Activated naive CD4-positive, alpha-beta T cell treated with anti-CD3 and anti-CD28 coated beads, Interleukin-2, amount 10 ng/mL, durations not matched to agents 7 days and 5 days (primary cell): ENCODE measurements at places on chromosomes 4 and X.

DNA sequence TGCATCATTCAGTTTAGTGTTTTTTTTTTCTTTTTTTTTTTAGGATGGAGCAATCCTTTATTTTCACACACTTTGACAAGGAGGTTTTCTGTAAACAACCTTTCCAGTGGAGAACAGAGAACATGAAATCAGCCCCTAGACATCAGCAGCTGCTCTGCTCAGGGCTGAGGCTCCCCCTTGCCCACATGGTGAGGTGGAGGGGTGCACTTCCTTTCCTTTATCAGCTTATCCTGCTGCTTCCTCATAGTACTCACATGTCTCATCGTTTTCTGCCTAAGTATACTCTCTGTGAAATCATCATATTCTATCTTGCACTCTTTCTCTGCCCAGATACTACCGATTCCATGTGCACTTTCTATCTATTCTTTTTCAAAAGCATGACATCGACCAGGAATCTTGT is 47.6 kb upstream of the PRSS12 start:
- no peak for DNase-seq

DNA sequence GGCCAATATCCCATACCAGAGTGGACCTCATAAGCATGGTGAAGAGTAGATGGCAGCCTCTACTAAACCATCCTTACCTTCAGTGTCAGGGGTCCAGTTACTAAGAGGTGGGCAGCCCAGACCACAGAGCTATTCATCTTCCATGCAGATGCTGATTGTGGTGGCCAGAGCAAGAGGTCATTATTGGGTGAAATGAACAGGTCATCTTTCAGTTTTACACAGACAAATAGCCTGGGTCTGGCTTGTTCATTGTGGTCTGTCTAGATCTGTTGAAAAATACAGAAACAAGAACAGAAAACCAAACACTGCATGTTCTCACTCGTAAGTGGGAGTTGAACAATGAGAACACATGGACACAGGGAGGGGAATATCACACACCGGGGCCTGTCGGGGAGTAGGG is 71.3 kb downstream of the PAK3 start:
- no peak for DNase-seq

GRCh38 chr4:138199568-138200235 is 42.4 kb downstream of the SLC7A11 start:
- no peak for DNase-seq

- DNase-seq, result no peak
Observed at GRCh38 chr4:56728512-56728911, 47.4 kb upstream of the HOPX start.

GRCh38 chr4:26126143-26126718 is 194.6 kb upstream of the RBPJ start:
- no peak for DNase-seq

DNA sequence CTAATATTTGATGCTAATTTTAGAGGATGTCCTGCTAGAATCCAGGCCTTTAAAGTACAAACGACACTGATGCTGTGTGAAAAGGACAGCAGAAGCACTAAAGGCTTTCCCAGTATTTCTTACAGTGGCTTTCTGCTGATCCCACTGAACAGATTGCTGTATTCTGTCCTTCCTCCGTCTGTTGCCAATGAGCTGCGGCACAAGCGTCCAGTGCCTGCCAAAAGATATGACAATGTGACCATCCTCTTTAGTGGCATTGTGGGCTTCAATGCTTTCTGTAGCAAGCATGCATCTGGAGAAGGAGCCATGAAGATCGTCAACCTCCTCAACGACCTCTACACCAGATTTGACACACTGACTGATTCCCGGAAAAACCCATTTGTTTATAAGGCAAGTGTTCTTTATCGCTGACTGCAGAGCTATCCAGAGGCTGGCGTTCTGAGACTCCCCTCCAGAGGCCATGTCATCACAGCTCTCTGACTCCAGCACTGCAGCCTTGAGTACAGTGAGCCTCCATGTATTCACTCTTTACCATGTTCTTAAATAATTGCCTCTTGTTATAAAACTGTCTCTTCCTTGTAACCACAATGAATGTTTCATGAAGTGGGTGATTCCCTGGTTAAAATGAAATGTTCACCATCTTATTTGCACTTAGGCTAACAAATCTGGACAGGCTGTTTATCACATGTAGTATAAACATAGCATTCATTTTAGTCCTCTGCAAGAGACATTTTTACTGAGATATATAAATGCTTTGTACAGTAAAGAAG is 43.6 kb downstream of the GUCY1B1 start:
- DNase-seq, result no peak

DNA sequence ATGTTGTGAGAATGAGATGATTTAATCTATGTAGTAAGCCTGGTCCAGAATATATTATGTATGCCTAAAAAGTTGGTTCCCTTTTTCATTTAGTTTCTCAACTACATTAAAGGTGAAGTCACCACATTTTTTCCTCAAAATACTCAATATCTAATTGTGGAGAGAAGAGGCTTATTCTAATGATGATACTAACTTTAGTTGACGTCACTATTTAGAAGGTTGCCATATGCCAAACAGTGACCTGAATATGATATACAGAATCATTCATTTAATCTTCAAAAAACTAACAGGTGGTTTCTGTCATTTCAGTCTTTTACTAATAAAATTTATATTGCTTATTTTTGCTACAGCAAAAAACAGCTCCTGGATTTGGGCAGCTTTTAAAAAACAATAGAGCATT is 480.7 kb upstream of the NWD2 start:
- no peak for DNase-seq

DNA sequence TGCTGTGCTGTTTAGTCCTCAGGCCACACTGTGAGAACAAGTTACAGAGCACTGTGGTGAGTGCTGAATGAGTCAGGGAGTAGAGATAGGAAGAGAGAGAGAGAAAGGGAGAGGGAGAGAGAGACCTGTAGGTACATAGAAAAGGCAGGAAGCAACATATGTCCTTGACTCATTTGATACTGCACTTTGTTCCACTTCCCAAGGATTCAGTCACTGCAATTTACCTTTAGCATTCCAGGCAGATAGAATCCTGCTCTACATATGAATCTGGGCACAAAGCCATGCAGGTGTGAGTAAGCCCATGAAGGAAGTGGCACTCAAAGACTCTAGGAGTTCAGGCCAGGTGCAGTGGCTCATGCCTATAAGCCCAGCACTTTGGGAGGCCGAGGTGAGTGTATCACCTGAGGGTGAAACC is 1.0 kb upstream of the DAPP1 start:
- no peak for DNase-seq

DNA sequence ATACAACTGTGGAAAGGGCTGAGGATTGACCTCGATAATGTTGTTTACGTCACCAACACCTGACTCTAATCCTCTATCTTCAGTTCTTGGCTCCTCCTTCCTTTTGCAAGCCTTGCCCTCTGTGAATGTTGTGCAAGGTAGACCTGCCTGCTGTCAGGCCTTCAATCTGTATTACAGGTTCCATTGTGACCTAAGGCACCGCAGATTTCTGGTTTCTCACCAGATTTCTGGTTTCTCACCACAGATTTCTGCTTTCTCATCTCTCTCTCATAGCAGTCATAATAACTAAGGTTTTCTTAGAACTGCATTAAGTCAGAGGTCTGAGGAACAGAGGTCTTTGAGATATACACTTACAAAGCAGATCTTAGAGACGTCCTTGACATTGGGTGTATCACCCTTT is 51.5 kb upstream of the ETNPPL start:
- DNase-seq, result no peak

DNA sequence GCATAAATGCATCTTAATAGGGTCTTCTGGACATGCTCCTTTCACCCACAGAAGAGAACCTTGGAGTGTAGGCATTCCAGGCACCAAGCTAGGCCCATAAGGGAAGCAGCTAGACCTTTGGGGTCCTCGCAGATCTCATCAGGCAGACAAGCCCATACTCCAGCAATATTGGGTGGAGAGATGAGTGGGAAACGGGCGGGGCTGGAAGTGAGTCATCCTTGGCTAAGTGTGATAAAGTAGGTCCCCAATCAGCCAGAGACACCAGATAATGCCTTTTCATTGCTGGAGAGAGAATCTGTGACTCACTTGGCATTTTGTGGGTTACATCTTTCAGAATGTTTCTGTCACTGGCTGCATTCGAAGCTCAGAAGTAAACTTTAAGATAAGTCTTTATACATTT is 133.3 kb upstream of the MBNL3 start:
- peak; percentile 21 for DNase-seq

DNA sequence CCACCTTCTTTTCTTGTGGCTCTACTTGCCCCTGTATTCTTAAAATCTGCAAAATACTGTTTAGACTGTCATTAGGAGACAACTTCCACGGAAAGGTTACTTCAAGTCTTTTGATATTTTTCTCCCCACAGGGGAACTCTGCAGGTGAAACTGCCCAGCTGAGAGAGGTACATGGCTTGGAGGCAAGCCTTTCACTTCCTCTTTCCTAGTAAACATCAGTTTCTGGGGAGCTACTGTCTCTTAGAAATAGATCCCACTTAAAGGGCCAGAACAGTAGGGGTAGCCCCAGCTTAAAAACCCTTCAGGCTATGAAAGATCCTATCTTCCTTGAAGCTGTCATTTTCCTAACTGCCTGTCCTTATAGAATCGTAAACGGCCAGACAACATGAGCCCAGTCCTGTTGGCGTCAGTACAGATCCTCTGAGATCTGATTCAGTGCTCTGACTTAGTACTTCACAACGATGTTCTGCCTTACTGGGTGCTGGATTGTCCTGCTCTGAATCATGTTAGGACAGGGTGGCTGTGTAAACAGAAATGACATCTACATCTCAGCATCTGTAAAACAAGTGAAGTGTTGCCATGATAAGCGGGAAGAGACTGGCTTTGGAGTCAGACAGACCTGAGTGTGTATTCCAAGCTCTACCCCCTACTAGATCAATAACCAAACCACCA is 102.1 kb downstream of the ITIH6 start:
- DNase-seq, result no peak

DNA sequence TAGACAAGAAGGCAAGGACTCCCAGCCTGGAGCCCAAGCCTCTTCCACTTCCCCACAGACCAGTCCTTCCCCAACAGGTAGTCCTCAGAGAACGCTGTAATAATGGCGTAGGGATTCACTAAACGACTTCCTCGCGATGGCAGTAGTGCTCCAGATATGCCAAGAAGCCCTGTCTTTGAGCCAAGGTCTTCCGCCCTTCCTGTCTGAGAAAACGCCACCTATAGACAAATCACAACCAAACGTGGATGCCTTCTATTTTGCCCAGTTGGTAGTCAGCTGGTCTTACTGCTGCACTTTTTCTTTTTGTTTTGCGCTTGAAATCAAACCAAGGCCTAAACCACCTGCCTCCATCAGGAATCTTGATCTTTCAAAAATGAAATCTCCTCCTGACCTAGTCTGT is 203.3 kb downstream of the OR13H1 start:
- DNase-seq, result no peak

DNA sequence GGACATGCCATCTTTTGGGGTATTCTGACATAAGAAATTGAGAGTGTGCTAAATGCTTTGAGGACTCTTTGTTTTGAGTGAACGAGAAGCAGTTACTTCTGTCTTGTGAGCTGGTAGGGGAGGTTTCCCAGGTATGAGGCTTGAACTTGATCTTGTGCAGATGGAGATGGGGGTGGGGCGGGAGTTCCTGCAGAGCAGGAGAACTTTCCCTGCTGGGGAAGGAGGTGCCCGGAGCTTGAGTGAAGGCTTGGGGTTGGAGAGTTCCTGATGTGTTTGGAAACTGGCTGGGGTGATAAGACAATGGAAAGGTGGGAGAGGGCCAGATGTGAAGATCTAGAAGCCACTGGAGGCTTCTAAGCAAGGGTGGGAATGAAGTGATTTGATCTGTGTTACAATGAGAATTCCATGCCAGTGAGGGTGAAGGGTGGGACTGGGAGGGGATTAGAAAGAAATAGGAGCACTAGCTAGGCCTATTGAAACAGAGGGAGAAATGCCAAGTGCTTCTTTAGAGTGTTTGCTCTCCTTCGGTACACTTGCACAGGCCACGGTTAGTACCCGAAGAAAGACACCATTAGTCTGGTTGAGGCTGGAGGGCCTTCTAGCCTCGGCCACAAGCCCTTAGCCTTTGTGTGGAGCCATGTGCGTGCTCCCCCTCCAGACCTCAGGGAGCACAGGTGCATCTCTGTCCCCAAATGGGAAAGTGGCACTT is 103.5 kb upstream of the STOX2 start:
- DNase-seq, result no peak

DNA sequence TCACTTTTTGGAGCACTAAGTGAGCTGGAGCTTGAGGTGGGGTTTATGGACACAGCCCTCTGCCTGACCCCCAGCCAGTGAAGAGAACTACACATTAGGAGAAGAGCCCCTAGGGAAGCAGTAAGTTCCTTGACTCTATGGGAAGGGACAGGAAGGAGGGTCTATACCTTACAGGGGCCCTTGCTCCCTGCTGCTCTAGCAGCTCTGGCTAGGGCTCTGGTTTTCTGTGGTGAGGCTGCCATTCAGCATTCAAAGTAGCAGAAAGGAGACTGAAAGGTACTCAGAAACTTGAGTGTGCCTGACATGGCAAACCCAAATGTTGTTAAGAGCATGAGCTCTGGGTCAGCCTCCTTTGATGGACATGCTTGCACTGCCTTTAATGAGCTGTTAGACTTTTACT is 144.0 kb upstream of the KIT start:
- no peak for DNase-seq

- DNase-seq, result no peak
Observed at GRCh38 chr4:120714417-120715010, 208.0 kb downstream of the PRDM5 start.

GRCh38 chr4:848307-848691 is 22.4 kb upstream of the CPLX1 start:
- DNase-seq, result no peak

GRCh38 chr4:73702796-73703287 is 37.5 kb upstream of the CXCL8 start:
- no peak for DNase-seq

GRCh38 chrX:104319346-104319745 is 64.6 kb upstream of the ESX1 start:
- DNase-seq, result no peak

DNA sequence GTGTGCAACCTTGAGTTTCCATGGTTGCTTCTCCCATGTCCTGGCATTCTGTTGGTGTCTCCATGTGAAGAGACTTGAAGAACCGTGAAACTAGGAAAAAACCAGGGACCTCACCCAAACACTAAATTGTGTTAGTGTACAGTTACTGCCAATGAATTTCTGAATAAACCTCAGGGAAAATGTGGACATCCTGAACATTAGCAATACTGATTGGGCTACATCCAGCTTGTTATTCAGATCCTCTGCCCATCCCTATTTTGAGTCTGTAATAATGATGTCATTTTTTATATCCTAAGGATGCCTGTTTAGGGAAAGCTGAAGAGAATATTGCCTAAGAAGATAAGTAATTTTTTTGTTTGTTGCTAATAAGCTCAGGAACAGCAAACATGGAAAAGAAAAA is 262.7 kb downstream of the TMA16 start:
- no peak for DNase-seq

DNA sequence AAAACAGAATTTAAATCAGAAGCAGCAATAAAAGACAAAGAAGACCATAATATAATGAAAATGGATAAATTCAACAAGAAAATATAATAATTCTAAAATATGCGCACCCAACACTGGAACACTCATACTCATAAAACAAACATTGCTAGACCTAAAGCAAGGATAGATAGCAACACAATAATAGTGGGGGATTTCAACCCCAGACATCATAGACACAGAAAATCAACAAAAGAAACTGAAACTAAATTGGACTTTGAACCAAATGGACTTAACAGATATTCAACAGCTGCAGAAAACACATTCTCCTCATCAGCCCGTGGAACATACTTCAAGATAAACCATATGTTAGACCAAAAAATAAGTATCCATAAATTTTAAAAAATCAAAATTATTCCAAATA is 1552.6 kb downstream of the C4orf33 start:
- no peak for DNase-seq
